NCI-H2081 (cell line): ENCODE measurements at places on chromosomes 7 and 10.

DNA sequence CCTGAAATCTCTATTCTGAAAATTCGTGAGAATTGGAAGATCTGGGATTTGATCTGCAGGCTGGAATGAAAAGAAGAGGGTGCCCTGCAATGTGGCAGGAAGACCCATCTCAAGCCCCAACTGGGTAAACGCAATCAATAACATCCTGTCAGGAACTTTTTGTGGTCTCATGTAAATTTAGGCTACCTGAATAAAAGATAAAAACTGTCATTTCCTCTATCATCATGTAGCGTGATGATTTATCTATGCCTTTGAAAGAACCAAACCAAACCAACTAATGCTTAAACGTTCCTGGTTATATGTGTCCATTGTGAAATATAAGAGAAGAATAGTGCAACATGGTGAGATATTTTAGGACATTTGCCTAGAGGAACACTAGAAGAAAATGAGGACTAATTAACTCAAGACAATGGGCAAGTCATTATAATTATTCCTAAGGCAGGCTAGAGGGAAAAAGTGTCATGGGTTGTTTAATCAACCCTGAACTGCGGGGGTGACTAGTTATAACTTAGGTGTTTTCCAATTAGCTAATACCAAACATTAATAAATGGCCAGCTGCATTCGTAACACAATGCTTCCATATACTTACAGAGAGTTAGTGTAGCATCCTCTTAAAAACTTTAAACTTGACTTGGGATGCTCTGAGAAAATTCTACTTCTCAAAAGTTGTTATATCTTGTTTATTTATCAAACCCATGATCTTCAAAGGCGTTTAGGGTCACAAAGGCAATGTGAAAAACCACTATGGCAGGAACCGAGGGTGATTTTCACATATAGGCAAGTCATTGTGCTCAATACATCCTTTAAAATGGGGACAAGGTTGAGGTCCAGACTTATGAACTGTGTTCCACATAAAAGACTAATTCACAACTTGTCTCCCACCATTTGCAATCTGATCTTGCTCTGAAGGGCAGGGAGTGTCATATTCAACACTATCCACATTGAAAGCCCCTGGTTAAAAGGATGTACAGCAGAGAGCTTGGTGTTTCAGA is 48.6 kb upstream of the ADO start:
- no peak for DNase-seq

DNA sequence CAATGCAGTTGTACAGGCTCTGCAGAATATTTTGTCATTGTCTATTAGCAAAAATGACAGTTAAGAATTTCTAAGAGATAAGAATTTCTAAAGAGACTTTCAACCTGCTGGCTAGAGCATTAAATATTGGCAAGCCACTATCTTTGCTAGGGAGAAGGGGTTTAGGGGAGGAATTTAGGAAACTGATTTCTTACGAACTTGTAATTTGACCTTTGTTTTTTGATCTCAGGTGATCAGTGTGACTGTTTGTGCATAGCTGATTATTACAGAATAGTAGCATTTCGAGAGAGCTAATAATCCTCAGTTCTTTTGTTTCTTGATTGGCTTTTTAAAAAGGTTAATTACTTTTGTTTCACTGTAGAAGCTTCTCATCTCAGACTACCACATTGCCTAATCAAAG is 68.1 kb downstream of the ST7 start:
- no peak for DNase-seq

GRCh38 chr7:146235195-146235594 is 118.6 kb downstream of the CNTNAP2 start:
- DNase-seq, result no peak

DNA sequence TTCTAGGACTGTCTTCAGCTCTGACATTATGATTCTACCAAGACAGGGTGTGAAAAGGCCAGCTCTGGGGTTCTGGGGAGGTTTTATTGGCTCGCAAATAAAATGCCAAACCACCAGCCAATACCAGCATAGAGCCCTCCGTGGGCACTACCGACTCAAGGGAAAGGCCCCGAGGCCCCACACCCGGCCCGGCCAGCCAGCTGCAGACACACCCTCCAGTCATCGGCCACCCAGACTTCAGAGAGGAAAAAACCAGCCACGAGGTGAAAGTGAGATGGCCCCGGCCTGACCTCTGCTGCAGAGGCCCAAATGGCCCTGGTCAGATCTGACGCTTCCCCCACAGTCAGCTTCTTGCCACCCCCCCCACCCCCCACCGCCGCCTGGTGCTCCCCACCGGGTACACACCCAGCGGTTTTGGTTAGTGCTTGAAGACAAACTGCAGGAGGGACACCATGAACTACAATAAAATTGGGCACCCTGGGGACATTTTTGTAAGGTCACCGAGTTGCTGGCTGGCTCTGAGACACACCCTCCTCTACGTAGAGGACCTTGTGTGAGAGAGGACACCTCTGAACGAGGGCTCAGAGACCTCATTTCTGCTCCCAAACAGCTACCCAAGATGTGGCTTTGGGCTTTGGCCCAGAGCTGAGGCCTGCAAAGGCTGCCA is 79.9 kb downstream of the PRKAG2 start:
- DNase-seq, result no peak

- DNase-seq, result no peak
Observed at GRCh38 chr10:125992254-125992653, 95.9 kb downstream of the FANK1 start.

- DNase-seq, result no peak
Observed at GRCh38 chr7:116083796-116084195, 53.2 kb upstream of the TFEC start.

GRCh38 chr7:141272417-141272816 is 198.6 kb downstream of the TMEM178B start:
- no peak for DNase-seq

DNA sequence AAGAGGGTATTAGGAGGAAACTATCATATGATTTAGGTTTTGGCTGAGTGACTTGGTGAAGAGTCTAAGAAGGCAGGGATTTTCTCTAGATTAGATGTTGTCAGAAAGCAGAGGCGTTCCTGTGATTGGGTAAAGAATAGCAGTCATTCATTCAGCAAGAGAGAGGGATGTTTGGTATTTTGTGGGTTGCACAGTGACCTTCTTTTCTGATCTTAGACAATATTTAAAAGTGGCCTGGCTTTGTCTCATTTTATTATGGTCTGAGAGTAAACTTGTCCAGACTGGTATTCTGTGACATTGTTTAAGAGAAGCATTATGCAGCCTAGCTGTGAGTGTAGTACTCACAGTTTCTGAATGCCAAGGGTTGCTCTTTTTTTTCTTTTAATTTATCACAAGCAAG is 18.5 kb downstream of the HYAL4 start:
- DNase-seq, result no peak

GRCh38 chr7:99762680-99763327 is 21.2 kb downstream of the CYP3A4 start:
- no peak for DNase-seq

DNA sequence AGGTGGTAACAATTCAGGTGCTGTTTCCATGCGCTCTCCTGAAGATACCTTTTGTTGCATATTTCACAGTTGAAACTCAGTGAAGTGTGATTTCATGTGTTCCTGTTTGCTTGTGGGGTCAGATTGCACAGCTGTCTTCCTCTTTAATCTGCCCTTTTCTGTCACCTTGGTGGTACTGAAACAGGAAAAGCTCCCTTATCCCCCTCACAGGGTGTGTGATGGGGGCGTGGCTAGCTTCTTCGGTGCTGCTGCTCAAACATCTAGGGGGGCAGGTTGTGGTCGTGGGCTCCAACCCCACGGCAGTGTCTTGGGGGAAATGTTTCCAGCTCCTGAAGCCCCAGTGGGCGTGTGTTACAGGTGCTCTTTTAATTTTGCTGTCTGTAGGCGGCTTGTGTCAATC is 107.4 kb upstream of the KLF14 start:
- DNase-seq, result no peak
